NCI-H2081 (cell line): ENCODE measurements at places on chromosomes 3 and 15.

DNA sequence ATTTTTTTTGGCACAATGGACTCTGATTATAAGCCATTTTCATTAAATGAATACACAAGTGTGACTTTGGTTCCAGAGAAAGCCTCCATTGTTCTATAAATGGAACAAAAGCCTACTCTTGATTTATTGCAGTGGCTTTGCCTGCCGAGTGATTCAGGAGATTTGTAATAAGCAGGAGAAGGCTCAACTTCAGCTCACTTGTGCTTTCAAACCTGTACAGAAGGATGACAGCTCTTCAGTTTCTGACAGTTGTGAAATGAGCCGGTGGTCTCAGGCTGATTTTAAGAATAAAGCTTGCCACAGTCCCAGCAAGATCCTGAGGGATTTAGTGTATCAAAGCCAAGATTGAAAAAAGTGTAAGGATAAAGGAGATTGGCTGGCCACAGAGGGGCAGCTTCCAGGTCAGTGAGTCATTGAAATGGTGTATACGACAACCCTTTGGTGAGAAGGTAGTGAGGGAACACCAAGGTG, 438.8 kb upstream of the TGFBR2 start:
- DNase-seq, result peak; percentile 18

- DNase-seq, result no peak
Observed at GRCh38 chr15:78663703-78664102, 22.7 kb upstream of the CHRNB4 start.

GRCh38 chr3:151299006-151299405, 17.6 kb downstream of the GPR87 start:
- no peak for DNase-seq

DNA sequence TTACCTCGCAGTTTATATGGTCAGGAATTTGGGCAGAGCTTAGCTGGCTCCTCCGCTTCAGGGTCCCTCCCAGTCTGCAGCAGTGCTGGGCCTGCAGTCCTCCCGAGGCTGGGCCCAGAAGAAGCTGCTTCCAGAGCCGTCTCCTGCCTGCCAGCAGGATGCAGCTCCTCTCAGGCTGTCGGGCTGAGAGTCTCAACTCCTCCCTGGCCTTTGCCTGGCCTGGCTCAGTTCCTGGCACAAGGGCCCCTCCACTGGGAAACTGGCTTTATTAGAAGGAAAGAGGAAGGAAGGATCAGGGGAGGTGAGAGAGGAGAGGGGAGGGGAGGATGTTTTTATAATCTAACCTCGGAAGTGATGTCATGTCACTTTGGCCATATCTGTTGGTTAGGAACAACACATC, 72.8 kb downstream of the GABRG3 start:
- DNase-seq, result no peak

GRCh38 chr3:196697270-196697669, 14.8 kb downstream of the CEP19 start:
- DNase-seq, result no peak

GRCh38 chr15:79919090-79919748, 22.4 kb upstream of the MTHFS start:
- no peak for DNase-seq

DNA sequence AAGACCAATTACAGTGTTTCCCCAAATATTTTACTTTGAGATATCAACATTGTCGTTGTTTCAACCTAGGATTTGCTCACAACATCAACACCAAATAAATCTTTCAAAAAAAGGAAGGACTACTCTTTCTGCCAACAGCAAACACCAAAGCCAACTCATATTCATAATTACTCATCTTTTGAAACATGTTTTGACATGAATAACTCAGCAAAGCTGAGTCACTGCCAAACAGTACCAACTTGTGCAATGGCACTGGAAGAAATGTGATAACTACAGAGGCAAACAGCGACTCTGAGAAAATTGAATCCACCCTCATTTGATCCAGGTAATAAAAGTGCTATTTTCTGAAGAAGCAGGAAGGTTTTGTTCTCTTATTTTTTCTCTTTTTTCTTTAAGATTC, 67.2 kb downstream of the PEX5L start:
- DNase-seq, result peak; percentile 82

GRCh38 chr3:31724651-31725050, 191.9 kb downstream of the STT3B start:
- DNase-seq, result no peak

DNA sequence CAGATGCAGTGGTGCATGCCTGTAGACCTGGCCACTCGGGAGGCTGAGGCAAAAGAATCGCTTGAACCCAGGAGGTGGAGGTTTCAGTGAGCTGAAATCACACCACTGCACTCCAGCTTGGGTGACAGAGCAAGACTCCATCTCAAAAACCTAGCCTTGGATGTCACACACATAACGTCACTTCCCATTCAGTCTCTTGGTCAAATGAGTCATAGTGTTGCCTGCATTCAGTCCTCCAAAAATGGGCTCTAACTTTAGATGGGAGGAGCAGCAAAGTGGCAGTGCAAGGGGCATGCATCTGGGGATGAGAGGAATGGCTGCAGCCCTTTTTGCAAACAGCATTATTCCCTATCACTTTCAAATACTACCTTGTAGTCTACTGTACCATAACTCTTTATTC, 62.9 kb upstream of the AGBL1 start:
- no peak for DNase-seq

DNA sequence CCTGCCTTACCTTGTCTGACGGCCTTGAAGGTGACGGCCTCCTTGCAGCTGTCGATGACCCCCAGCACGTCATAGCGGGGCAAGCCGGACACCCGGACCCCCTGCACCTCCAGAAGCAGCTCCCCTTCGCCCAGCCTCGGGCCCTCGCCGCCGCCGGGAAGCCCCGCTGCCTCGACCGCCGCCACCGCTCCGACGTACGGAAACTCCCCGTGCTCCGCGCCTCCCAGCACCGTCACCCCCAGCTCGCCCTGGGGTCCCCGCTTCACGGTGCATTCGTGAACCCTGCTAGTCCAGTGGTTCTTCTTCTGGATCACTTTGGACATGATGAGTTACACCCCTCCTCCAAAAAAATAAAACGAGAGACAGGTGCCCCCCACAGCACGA, 740 bp downstream of the MAGI1 start:
- DNase-seq, result no peak

- DNase-seq, result no peak
Observed at GRCh38 chr3:8840556-8840955, 71.1 kb upstream of the OXTR start.

GRCh38 chr3:51340013-51340829, 44.9 kb upstream of the MANF start:
- DNase-seq, result no peak

- no peak for DNase-seq
Observed at GRCh38 chr15:28184166-28184565, 85.1 kb upstream of the OCA2 start.

DNA sequence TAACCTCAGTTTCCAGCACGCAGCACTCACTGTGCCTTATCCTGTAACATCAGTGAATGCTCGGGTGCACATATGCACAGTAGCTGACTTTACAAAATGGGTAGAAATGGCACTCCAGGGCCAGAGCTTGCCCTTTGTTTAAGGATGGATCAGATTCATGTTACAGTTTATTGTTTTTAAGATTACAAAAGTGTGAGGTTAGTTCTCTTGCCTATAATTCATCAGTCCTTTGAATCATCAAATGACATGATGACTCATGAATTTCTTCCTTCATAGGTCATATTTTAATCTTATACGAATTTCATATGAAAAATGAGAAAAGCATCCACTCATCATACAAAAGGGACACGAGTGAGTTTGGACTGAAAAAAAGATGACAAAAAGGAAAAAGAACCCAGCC, 545.3 kb downstream of the GBE1 start:
- DNase-seq, result no peak

GRCh38 chr3:124684459-124684858, 45.8 kb upstream of the UMPS start:
- no peak for DNase-seq

- no peak for DNase-seq
Observed at GRCh38 chr15:100201376-100202280, 140.1 kb downstream of the ADAMTS17 start.

DNA sequence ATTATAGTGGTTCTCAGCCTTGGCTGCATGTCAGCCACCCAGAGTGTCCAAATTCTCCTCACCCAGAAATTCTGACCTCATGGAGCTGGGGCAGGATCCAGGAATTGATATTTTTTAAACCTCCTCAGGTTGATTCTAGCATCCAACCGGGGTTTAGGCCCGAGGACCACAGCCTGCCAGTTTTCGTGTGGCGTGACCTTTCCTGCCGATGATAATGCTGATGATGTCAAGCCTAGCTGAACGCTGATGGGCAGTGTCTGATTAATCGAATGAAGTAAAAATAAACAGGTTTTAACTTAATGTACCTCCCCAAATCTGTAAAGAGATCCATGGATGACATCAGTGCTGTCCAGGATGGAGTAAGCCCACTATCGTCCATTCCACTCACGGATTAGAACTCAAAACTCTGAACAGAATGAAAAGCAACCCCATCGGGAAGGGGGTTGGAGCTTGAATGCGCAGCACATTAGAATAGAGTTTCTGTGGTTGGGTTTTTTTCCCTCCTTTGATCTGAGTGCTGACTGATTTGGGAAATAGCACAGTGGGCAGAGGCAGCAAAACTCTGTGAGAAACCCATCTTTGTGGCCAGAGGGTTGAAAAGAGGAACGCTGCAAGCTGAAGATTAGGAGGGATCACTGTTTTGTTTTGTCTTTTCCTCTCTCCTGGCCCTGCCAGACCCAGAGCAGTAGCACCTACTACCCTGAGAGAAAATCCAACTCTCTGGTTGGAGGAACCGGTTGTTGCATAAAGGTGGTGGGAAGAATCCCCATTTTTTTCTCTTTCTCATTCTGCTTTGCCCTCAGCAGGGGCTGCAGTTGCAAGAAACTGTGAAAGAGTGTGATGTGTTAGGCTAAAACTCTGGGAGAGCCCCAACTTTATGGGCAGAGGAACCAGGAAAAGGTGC, 153.9 kb downstream of the APBA2 start:
- DNase-seq, result no peak

DNA sequence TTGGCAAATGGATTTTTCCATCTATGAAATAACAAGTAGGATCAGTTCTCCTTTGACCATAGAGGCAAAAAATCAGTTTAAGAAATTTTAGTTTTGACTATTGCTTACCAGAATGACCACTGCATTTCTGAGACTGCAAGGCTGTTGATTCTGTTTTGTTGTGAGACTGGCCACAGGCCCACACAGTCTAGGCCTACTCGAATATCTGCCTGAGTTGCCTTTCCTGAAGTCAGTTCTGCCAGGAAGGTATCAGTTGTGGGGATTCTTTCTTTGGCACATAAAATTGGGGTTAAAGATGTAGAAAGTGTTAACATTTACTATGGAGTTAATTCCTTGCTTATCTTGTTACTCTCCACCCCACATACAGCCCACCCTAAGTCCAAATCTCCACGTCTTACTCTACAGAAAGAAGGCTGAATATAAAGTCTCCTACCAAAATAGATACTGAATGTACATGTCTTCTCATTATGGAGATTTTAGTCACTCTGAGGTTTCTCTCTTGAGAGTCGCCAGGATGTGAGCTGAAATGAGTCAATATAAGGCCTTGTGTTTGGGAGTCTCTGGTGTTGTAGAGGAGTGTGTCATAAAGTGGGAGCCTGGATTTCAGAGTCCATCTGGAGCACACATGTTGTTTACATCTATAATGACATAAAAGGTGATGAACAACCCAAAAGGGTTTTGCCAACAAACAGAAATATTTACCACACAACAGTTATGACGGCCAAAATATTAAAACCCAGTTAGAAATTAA, 45.0 kb upstream of the WWTR1 start:
- no peak for DNase-seq

- no peak for DNase-seq
Observed at GRCh38 chr3:138861798-138862197, 27.1 kb upstream of the PIK3CB start.

- DNase-seq, result no peak
Observed at GRCh38 chr3:195012571-195012970, 258.4 kb downstream of the XXYLT1 start.

DNA sequence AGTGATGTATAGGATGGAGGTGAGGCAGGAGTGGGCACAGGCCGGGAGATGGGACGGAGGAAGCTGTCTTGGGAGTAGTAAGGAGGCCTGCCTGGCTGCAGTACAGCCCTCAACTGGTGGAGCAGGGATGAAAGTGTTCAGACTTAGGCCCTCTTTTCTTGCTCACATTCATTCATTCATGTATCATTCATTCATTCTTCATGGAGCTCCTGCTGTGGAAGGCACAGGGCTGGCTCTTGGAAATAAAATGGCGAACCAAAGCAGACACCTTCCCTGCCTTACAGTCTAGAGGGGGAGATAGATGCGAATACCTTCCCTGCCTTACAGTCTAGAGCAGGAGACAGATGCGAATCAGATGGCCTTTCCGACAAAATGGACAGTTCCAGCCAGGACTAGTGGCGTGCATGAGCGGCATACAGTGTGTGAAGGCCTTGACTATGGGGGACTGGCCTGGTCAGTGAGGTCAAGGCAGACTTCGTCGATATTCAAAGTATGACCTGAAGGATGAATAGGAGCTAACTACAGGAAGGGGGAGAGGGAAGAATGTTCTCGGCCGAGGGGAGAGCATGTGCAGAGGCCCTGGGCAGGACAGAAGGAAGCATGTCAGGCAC, 143.2 kb upstream of the TLE3 start:
- no peak for DNase-seq

DNA sequence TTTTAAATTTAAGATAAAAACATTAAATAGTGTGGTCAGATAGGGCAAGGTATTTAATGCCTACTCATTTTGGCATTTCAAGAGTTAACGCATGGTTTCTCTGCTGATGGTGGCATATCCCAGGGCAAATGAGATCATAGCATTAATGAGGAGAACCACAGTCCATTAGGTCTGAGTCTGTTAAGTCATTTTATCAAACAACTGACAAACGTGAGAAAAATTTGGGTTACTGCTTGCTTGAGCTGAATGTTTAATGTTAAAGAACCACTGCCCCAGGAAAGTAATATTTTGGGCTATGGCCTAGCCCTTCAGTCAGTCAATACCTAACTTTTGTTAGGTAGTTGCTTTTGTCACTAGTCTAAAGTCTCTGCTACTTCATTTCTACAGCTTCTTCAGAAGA, 37.9 kb upstream of the SLC2A2 start:
- DNase-seq, result no peak

GRCh38 chr3:32759342-32759741, 58.5 kb upstream of the TRIM71 start:
- DNase-seq, result no peak

DNA sequence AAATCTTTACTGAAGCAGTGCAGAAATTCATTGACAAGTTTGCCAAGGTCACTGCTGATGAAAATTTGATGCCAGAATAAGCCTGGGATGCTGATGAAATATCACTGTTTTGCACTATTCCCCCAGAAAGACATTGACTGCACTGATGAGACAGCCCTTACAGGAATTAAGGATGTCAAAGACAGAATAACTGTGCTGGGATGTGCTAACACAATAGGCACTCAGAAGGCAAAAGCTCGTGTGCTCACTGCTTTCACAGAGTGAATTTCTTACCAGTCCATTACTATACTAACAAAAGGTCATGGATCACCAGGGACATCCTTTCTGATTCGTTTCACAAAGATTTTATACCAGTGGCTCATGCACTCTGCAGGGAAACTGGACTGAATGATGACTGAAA, 69.4 kb downstream of the MCF2L2 start:
- DNase-seq, result no peak

DNA sequence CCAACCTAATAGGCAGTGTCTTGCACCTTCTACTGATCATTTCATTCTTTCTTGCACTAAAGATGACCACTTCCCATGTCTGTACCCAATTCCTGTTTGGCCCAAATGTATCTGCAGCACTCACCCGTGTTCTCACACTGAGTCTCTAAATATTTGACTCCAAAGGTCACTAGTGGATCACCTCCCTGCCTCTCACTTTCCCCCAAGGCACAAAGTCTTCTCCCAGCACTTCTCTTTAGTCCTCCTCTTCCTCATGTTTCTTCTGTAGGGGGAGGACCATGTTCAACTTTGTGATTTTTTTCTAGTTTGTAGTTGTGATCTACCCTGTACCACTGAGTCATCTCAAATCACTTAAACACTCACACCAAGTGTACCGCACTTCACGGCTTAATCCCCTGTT, 13.9 kb downstream of the NR1I2 start:
- DNase-seq, result no peak
